Left ventricle myocardium superior (tissue), 1 donor: ENCODE measurements at places on chromosomes 5 and 9. TPM values are rescaled to one million over a fixed set of nuclear protein-coding genes. Genes with fewer than 3 reads are reported as not detected.

DNA sequence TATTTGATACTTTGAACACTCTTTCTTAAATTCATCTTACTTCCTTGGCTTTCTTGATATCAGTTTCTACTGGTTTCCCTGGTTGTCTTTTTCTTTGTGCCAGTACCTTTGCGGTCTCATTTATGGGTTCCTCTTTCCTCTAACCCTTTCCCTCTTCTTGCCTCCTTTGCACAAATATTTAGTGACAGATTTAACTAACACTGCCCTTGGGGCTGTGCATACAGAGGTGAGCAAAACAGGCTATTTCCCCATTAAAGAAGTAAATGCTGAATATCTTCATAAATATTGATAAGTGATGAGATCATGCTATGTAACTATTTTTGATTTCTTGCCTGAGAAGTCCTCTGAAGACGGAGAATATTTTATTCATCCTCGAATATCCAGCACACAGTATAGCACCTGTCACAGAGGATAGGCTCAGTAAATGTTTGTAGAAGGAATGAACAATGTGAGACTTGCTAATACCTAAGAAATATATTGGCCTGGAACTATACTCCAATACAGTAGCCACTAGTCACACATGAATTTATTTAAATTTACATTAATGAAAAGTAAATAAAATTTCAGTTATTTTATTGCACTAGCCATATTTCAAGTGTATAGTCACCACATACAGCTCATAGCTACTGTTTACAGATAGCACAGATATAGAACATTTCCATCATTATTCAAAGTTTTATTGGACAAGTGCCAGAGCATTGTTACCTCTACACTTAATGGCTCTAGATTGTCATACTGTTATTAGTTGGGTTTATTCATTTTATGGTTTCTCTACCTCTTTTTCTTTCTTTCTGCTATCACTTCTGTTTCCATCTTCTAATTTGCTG, 90.4 kb downstream of the RIC1 start:
- DNase-seq: no peak

DNA sequence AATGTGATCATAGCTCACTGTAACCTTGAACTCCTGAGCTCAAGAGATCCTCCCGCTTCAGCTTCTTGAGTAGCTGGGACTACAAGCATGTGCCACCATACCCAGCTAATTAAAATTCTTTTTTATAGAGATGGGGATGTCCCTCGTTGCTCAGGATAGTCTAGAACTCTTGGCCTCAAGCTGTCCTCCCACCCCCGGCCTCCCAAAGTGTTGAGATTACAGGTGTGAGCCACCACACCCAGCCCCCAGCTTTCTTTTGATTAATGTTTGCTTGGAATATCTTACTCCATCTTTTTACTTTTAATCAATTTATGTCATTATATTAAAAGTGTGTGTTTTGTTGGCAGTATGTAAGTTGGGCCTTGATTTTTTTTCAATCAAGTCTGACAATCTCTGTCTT, 59.4 kb upstream of the EXOC3 start:
- DNase-seq: no peak

DNA sequence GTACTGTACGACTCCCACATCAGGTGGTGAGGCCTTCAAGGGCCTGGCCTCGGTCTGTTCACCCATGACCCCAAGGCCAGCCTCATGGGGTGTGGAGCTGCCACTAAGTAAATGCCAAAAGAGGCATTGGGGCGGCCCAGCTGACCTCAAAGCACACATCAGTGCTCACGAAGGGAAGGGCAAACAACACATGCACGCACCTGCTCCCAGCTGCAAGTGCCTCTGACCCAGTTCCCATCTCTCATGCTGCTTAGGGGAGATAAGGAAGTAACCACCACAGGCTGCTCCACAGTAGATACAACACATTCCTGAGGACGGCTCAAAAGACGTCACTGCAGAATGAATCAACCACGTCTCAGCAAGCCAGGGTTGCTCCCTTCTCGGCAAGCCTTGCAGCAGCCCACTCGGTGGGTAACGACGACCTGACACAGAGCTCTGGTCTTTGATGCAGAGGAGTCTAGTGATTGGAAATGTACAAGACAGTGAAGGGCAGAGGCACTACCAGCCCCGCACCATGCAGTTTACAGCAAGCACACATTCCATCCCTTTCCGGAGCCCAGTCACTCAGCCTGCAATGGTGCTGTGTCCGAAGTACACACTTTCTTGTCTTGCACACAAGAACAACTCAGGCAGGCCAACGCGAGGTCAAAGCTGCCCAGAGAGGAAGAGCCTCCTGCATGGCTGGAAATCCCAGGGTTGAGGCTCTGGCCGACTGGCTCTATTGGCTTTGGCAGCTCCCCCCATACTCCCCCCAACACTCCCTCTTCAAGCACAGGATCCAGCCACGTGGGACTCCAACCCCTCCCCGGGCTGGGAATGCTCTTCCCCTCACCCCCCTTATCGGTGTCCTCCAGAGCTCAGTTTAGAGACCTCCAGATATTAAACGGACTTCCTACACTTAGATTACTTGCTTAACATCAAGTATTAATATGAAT, 31.8 kb downstream of the FABP6 start:
- DNase-seq: no peak

DNA sequence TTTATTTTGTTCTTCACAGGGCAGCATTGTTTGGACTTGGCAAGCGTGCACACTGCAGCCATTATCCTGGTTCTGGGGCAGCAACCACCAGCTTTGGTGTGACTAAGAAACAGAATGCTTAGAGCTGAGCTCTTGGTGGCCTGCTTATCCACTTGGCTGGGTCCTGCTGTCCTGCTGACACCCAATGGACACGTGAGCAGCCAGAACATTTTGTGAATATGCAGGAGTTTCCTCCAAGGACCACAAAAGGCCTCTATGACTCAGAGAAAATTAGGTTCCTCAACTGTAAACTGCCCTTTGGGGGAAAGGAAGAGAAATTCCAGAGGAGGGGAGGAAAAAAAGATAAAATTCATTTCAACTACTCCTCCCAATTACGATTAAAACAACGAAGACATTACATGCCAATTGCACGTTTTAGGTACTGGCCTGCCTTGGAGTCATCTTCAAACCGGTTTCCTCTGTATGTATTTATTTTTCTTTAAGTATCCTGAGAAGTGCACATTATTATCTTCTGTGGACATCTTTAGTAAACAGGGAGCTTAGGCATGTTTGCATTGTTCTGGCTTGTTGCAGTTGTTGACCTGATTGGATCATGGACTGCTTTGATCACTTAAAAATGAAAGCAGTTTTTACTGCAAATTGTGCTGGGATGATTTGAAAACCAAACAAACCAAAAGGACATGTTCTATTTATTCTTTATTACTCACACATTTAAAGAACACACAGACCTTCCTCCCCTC, 82.3 kb upstream of the TLE4 start:
- DNase-seq: peak; percentile 30

Gene S1PR3
- total RNA-seq: 19.8 TPM

Gene MYMK
- not detected for total RNA-seq
